ENCODE measurements at places on chromosomes 6 and 20. TPM values are rescaled to one million over a fixed set of nuclear protein-coding genes. Genes with fewer than 3 reads are reported as not detected.

Gene EYA4
- 0.21 TPM for total RNA-seq

DNA sequence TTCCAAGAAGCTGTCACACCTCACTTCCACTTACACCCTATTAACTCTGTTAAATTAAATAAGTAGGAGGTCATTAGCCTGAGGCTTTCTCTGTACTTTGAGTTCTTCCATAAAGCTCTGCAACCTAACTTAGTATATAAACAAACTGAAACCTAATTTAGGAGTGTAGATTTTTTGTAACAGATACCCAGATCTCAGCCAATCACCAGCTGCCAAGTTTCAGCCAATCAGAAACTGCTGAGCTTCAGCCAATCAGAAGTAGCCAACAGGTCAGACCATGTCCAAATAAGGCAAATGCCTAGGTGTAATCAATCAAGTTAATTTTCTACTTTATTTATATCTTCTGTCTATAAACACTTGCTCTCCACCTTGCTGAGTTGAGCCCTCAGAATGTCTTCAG, 142.7 kb upstream of the SULF2 start:
- no peaks in the 10 kb centered on the region for H3K36me3 ChIP-seq

- H3K27ac ChIP-seq, result no peak overlapping the region
- no peak for DNase-seq
- no peak overlapping the region for H3K4me3 ChIP-seq
- no peaks in the 10 kb centered on the region for H3K27me3 ChIP-seq
- no peaks in the 10 kb centered on the region for H3K36me3 ChIP-seq
Observed at GRCh38 chr6:45563844-45564243, 186.1 kb upstream of the SUPT3H start.

GRCh38 chr6:122791310-122791679, 2.2 kb downstream of the SMPDL3A start:
- H3K27me3 ChIP-seq, result peaks cover 38% of the 10 kb centered on the region
- DNase-seq, result no peak
- 0 out of 2 replicates have a peak overlapping the region, but pooled peaks have one; percentile 83 for H3K4me3 ChIP-seq
- H3K27ac ChIP-seq, result no peak overlapping the region
- H3K36me3 ChIP-seq, result no peaks in the 10 kb centered on the region
- H3K4me1 ChIP-seq, result peaks cover 39% of the 10 kb centered on the region

Gene TFAP2C
- 9.4 TPM for total RNA-seq

- no peaks in the 10 kb centered on the region for H3K27me3 ChIP-seq
- DNase-seq, result no peak
- H3K4me3 ChIP-seq, result no peak overlapping the region
- no peak overlapping the region for H3K27ac ChIP-seq
Observed at GRCh38 chr6:170031684-170032121, 259.2 kb downstream of the DLL1 start.

GRCh38 chr6:150534553-150534952, 65.1 kb upstream of the PLEKHG1 start:
- H3K4me3 ChIP-seq, result no peak overlapping the region
- no peak overlapping the region for H3K27ac ChIP-seq
- no peaks in the 10 kb centered on the region for H3K27me3 ChIP-seq
- H3K4me1 ChIP-seq, result peaks cover under 1% of the 10 kb centered on the region
- no peak for DNase-seq

GRCh38 chr6:164982389-164982788, 327.0 kb downstream of the C6orf118 start:
- no peaks in the 10 kb centered on the region for H3K4me1 ChIP-seq
- H3K36me3 ChIP-seq, result no peaks in the 10 kb centered on the region
- H3K27ac ChIP-seq, result no peak overlapping the region

- no peak overlapping the region for H3K4me3 ChIP-seq
- peaks cover 8% of the 10 kb centered on the region for H3K4me1 ChIP-seq
- no peak for DNase-seq
- no peak overlapping the region for H3K27ac ChIP-seq
- H3K27me3 ChIP-seq, result peaks cover 100% of the 10 kb centered on the region
Observed at GRCh38 chr6:122389704-122390372, 9.6 kb upstream of the HSF2 start.

Gene SMLR1
- total RNA-seq, result not detected

Gene SLC22A1
- total RNA-seq, result not detected

DNA sequence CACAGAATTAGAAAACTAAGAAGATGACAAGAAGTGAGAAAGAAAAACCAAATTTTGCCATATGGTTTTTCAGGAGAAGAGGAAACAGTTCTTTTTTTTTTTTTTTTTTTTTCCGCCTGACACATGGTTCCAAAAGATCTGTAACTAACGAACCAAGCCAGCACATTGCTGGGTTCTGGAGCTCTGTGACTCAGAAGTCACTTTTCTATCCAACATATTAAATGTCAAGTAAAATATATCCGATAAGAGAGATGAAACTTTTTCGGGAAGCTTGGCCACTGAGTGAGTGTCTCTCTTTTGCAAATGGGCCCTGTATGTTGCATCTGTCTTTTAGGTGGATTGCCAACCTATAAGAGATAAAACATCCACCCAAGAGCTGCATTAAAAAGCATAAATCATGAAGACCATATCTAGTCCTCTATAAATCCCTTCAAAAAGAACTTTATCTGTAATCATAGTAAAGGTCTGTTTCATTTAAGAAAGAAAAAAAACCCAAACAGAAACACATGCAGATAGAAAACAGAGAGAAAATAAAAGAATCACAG, 4.6 kb downstream of the METTL24 start:
- H3K27ac ChIP-seq, result no peak overlapping the region
- DNase-seq, result no peak
- no peak overlapping the region for H3K4me3 ChIP-seq
- peaks cover 51% of the 10 kb centered on the region for H3K4me1 ChIP-seq
- H3K36me3 ChIP-seq, result no peaks in the 10 kb centered on the region
- peaks cover 27% of the 10 kb centered on the region for H3K27me3 ChIP-seq

DNA sequence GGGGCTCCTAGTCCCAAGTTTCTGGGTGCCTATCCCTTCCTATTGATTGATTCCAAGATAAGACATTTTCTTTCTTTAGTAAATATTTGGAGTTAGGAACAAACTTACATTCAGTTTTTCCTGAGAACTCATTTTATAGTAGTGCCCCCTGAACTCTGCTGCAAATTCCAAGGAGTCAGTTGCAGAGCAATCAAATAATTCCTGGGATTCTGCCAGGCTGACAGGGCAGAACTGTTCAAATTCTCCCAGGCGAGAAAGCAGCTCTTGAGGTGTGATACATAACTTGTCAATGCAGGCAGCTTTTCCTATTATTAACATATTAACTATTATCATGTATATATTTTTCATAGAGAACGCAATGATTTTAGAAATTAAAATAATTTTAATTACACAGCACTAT, 15.9 kb upstream of the ZBTB24 start:
- H3K27ac ChIP-seq, result no peak overlapping the region
- H3K4me1 ChIP-seq, result peaks cover 16% of the 10 kb centered on the region
- H3K36me3 ChIP-seq, result no peaks in the 10 kb centered on the region
- H3K27me3 ChIP-seq, result no peaks in the 10 kb centered on the region
- no peak overlapping the region for H3K4me3 ChIP-seq

- no peaks in the 10 kb centered on the region for H3K36me3 ChIP-seq
- no peak overlapping the region for H3K4me3 ChIP-seq
- no peak overlapping the region for H3K27ac ChIP-seq
Observed at GRCh38 chr6:110053395-110054240, 75.5 kb downstream of the GPR6 start.

Gene LGSN
- total RNA-seq, result 0.45 TPM

DNA sequence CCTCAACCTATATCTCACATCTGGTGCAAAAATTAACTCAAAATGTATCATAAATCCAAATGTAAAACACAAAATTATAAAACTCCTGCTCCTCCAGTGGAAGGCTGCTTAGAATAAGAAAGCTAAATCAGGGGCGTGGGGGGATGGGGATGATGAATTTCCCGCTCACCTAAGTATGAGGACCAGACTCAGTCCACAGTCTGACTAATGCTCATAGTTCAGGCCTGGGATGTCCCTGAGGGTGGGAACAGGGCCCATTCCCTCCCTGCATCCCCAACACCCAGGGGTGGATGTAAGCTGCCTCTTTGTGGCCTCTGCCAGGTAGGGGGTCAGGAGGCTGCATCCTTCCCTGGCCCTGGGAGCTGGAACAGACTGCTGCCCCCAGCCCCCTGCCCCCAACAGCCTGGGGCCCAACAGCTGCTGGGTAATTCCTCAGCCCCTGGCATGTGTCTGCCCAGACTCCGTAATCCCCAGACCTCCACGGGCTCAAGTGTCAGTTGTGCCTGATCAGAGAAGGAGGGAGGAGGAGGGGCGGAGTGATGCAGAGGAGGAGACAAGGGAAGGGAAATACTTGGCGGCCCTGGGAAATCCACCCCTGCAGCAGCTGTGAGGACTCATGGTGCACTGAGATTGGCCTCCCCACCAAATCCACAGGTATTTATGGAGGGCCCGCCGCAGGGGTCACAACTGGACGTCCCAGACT, 224.5 kb downstream of the PREX1 start:
- no peaks in the 10 kb centered on the region for H3K36me3 ChIP-seq
- peak; percentile 35 for DNase-seq
- no peak overlapping the region for H3K4me3 ChIP-seq
- H3K27ac ChIP-seq, result no peak overlapping the region

Gene DLL1
- 4.6 TPM for total RNA-seq

Gene SLA2
- 0.62 TPM for total RNA-seq

Gene TREM2
- not detected for total RNA-seq

Gene ATP6V1G2
- 1.6 TPM for total RNA-seq

Gene FARS2
- total RNA-seq, result 19.0 TPM

GRCh38 chr20:50729901-50730764, 1.2 kb upstream of the PARD6B start:
- no peaks in the 10 kb centered on the region for H3K27me3 ChIP-seq
- H3K4me3 ChIP-seq, result peak overlapping the region; percentile 61
- peak; percentile 61 for DNase-seq
- H3K36me3 ChIP-seq, result no peaks in the 10 kb centered on the region
- peak overlapping the region; percentile 99 for H3K27ac ChIP-seq
- peaks cover 37% of the 10 kb centered on the region for H3K4me1 ChIP-seq

DNA sequence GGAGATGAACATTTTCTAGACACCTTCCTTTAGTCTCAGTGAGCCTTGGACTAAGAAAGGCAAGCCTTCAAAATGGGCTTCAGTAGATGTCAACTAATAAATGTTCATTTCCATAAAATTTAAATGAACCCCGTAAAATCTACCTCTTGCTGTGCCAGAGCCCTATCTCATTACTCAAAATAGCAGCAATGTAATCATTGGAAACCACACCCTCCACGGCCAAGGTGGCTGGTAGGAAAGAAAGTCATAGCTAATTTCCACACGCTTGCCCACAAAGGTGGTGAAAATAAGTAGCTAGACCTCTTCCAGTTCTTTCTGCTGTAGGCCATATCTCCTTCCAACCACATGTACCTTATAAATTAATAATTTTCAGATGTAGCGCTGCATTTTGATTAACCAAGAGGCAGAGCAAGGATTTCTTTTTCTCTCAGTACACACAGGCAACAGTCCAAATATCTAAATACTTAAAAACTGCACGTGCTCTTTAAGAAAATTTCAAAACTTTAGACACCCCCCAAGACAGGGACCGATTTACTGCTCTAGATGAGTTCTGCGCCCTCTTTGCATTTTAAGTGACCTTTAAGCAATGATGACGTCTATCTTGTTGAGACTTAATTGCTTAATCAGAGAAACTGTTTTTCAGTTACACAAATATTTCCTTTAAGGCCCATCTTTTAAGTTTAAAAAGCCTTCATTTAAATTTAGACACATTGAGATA, 290.8 kb downstream of the ZNF217 start:
- no peak overlapping the region for H3K4me3 ChIP-seq
- DNase-seq, result no peak
- H3K27ac ChIP-seq, result no peak overlapping the region
- no peaks in the 10 kb centered on the region for H3K4me1 ChIP-seq
- no peaks in the 10 kb centered on the region for H3K36me3 ChIP-seq
- H3K27me3 ChIP-seq, result no peaks in the 10 kb centered on the region

DNA sequence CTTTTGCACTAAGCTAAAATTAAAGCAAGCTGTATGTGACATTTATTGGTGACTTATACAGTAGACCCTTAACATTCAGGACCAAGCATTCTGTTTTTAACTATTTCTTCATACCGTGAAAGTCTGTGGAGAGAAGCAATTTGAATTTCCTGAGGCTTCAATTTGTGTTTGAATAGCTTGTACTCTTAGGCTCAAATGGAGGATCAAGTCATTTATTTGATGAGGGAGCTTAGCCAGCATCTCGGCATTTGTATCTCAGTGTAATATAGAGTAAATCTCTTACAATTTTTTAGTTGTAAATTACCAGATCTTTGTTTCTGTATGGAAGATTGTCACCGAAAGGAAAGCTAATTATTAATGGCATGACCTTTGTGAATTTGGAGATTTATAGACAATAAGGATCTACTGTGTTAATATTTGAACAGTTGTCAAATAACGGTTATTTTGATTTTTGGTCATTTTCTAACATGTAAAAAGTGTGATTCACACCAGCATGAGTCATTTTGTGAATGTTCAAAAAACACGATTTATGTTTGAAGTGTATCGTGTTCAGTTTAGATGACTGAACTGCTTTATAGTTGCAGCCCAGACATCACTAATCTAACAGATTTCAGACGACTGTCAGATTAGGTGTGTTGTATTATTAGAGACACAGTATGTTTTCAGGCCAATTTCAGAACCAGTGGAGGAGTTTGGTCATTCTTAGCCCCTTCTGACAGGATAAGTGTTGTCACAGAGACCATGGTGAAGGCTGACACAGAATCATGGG, 332.9 kb downstream of the CDKAL1 start:
- no peaks in the 10 kb centered on the region for H3K36me3 ChIP-seq
- no peak for DNase-seq
- H3K4me3 ChIP-seq, result peak overlapping the region; percentile 2

GRCh38 chr20:20480126-20480525, 112.2 kb downstream of the INSM1 start:
- no peak overlapping the region for H3K27ac ChIP-seq
- DNase-seq, result no peak
- H3K36me3 ChIP-seq, result no peaks in the 10 kb centered on the region
- H3K4me3 ChIP-seq, result no peak overlapping the region

- peaks cover 12% of the 10 kb centered on the region for H3K4me1 ChIP-seq
- H3K27me3 ChIP-seq, result peaks cover 4% of the 10 kb centered on the region
- H3K36me3 ChIP-seq, result no peaks in the 10 kb centered on the region
- DNase-seq, result peak; percentile 52
- H3K27ac ChIP-seq, result no peak overlapping the region
Observed at GRCh38 chr6:166957087-166957804, 896 bp upstream of the RNASET2 start.

- H3K4me3 ChIP-seq, result no peak overlapping the region
- H3K4me1 ChIP-seq, result peaks cover 28% of the 10 kb centered on the region
- no peak for DNase-seq
- no peaks in the 10 kb centered on the region for H3K36me3 ChIP-seq
Observed at GRCh38 chr20:16528078-16528477, 45.2 kb downstream of the KIF16B start.

- DNase-seq, result no peak
- H3K27me3 ChIP-seq, result no peaks in the 10 kb centered on the region
- no peaks in the 10 kb centered on the region for H3K36me3 ChIP-seq
- H3K4me1 ChIP-seq, result peaks cover 45% of the 10 kb centered on the region
- no peak overlapping the region for H3K4me3 ChIP-seq
- H3K27ac ChIP-seq, result no peak overlapping the region
Observed at GRCh38 chr20:49765846-49766541, 46.6 kb upstream of the SLC9A8 start.
